ENCODE measurements at places on chromosomes 16 and 17. TPM values are rescaled to one million over a fixed set of nuclear protein-coding genes. Genes with fewer than 3 reads are reported as not detected.

DNA sequence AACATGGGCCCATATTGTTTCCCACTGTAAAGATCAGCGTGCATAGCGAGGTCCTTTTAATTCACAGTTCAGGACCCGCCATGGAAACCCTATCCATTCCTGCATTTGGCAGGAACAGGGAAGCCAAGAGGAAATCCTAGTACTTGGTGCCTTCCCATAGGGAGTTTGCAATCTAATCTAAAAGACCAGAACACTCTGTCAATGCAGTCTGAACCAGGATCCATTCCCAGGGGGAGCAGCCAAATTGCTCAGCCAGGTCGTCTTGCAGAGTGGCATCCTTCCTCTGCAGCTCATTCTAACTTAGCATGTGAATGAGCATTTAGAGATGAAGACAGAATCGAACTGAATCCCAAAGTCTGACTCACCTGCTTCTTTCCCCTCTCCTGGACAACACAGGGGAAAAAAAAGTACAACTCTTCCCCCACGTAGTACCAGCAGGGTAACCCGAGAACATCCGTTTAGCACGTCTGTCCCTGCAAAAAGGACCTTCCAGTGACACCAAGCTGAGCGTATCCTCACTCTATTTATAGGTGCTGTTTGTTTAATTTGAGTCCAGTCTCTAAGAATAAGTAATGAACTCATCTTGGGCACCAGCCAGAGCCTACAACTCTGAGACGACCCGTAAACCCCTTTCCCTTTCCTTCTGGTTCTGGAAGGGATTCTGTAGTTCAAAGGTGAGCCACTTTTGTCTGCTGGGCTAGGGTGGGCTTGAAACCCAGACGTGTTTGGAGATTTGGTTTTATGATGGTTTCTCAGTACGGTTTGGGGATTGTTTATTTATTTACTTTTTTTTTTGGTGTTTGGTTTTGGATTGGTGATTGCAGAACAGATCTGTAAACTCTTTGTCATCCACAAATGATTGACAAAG lies 74.5 kb downstream of the ERCC4 start:
- H3K27ac ChIP-seq = no peak overlapping the region
- no peaks in the 10 kb centered on the region for H3K27me3 ChIP-seq
- no peak overlapping the region for H3K4me3 ChIP-seq

- H3K36me3 ChIP-seq = no peaks in the 10 kb centered on the region
- no peak overlapping the region for H3K27ac ChIP-seq
- no peaks in the 10 kb centered on the region for H3K27me3 ChIP-seq
- DNase-seq = no peak
Measured at GRCh38 chr16:27383556-27384243, 18.3 kb upstream of the IL21R start.

GRCh38 chr16:1152123-1152638 lies 725 bp upstream of the CACNA1H start:
- H3K27ac ChIP-seq = no peak overlapping the region
- H3K36me3 ChIP-seq = no peaks in the 10 kb centered on the region
- H3K4me1 ChIP-seq = peaks cover 5% of the 10 kb centered on the region
- no peak overlapping the region for H3K4me3 ChIP-seq
- peak; percentile 64 for DNase-seq

GRCh38 chr17:41018541-41018940 lies 8.5 kb downstream of the KRTAP1-5 start:
- H3K4me1 ChIP-seq = no peaks in the 10 kb centered on the region
- no peak overlapping the region for H3K27ac ChIP-seq
- no peak for DNase-seq
- H3K36me3 ChIP-seq = no peaks in the 10 kb centered on the region
- H3K27me3 ChIP-seq = no peaks in the 10 kb centered on the region
- H3K4me3 ChIP-seq = no peak overlapping the region

GRCh38 chr17:65013613-65014391 lies 42.7 kb downstream of the GNA13 start:
- H3K4me1 ChIP-seq = peaks cover 3% of the 10 kb centered on the region
- H3K4me3 ChIP-seq = no peak overlapping the region
- no peak for DNase-seq
- H3K27me3 ChIP-seq = no peaks in the 10 kb centered on the region
- no peaks in the 10 kb centered on the region for H3K36me3 ChIP-seq

DNA sequence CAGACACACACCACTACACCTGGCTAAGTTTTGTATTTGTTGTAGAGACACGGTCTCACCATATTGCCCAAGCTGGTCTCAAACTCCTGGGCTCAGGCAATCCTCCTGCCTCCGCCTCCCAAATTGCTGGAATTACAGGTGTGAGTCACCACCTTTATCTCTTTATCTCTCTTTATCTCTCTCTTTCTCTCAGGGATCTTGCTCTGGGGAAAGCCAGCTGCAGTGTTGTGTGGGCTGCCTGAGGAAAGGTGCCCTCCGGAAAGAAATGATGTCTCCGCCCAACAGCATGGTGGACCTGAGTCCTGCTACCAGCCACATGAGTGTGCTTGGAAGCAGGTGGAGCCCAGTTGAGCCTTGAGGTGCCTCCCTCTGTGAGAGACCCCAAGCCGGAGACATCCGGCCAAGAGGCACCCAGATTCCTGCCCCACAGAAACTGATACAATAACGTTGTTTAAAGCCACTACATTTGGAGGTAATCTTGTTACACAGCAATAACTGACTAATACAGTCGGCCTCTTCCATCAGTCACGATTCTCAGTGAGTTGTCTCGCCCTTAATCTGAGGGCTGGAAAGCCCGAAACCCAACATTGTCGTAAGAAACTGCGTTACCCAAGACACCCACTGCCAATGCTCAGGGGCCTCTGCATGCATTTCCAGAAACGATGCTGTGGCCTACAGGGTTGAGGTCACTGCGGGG lies 68.0 kb upstream of the RPH3AL start:
- H3K36me3 ChIP-seq = no peaks in the 10 kb centered on the region
- no peaks in the 10 kb centered on the region for H3K27me3 ChIP-seq
- H3K27ac ChIP-seq = no peak overlapping the region
- no peak for DNase-seq
- H3K4me3 ChIP-seq = no peak overlapping the region

Gene HOXB7
- 45.4 TPM for total RNA-seq

DNA sequence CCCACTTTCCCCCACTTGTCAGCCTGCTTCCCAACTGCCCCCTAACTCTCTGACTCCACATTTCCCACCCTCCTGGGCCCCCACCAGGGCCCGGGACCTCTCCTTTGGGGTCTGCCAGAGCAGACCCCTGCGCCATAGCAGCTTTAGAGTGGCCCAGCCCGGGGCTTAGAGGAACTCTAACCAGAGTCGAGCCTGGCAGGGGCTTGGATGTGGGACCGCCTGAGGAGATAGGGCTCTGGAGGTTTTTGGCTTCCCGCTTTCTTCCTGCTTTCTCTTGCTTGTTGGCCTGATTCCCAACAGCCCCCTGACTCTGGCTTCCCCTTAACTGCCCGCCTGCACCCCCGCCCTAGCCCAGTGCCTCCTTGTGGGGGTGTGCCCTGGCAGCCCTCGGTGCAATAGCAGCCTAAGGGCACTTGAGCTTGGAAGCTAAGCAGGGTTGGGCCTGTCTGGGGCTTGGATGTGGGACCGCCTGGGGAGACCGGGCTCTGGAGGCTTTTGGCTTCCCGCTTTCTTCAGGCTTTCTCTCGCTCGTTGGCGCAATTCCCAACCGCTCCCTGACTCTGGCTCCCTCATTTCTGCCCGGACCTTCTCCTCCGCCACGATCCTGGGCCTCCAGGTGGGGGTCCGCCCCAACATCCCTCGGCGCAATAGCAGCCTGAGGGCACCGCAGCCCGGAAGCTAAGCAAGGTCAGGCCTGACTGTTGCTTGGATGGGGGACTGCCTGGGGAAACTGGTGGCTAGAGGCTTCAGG lies 2292.0 kb downstream of the TP53TG3F start:
- H3K27me3 ChIP-seq = no peaks in the 10 kb centered on the region
- H3K27ac ChIP-seq = no peak overlapping the region
- no peaks in the 10 kb centered on the region for H3K4me1 ChIP-seq

- H3K27me3 ChIP-seq = no peaks in the 10 kb centered on the region
- DNase-seq = no peak
- H3K36me3 ChIP-seq = no peaks in the 10 kb centered on the region
- H3K4me1 ChIP-seq = no peaks in the 10 kb centered on the region
Measured at GRCh38 chr16:12853972-12854371, 47.4 kb upstream of the SHISA9 start.

DNA sequence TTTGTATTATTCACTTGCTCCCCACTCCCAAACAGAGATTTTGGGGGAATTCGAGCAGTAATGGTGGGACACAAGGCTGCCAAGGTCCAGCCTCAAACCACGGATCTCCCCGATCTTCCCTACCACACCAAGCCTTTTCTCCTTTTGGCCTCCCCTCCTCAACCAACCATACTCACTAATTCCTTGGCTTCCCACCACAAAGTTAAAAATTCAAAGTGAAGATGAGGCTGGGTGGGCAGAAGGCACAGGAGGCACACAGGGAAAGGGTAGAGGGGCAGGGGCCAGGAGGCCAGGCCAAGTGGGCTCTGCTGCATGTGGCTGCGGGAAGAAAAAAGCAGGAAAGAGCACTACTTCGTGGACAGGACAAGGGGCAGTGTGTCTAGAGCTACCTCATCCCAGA lies 15.2 kb downstream of the HOXB4 start:
- peak overlapping the region; percentile 39 for H3K27ac ChIP-seq
- no peaks in the 10 kb centered on the region for H3K27me3 ChIP-seq
- H3K36me3 ChIP-seq = peaks cover 8% of the 10 kb centered on the region

Gene CBX2
- 3.5 TPM for total RNA-seq

Gene CBLN1
- 0.25 TPM for total RNA-seq

Gene CFAP97D1
- total RNA-seq = not detected

Gene SUZ12
- 23.5 TPM for total RNA-seq

DNA sequence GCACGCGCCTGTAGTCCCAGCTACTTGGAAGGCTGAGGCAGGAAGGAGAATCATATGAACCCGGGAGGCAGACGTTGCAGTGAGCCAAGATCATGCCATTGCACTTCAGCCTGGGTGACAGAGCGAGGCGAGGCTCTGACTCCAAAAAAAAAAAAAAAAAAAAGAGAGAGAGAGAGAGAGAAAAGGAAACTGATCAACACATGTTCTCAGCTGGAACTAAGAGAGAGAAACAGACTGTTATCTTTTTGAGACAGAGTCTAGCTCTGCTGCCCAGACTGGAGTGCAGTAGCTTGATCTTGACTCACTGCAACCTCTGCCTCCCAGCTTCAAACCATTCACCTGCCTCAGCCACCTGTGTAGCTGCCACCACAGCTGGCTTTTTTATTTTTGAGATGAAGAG lies 60.4 kb downstream of the STH start:
- peaks cover 5% of the 10 kb centered on the region for H3K36me3 ChIP-seq
- no peaks in the 10 kb centered on the region for H3K4me1 ChIP-seq
- no peak for DNase-seq
- H3K27me3 ChIP-seq = no peaks in the 10 kb centered on the region

GRCh38 chr16:17944345-17944744 lies 392.2 kb downstream of the NPIPA8 start:
- H3K4me3 ChIP-seq = no peak overlapping the region
- no peak for DNase-seq
- H3K27ac ChIP-seq = no peak overlapping the region
- no peaks in the 10 kb centered on the region for H3K36me3 ChIP-seq
- H3K4me1 ChIP-seq = no peaks in the 10 kb centered on the region

DNA sequence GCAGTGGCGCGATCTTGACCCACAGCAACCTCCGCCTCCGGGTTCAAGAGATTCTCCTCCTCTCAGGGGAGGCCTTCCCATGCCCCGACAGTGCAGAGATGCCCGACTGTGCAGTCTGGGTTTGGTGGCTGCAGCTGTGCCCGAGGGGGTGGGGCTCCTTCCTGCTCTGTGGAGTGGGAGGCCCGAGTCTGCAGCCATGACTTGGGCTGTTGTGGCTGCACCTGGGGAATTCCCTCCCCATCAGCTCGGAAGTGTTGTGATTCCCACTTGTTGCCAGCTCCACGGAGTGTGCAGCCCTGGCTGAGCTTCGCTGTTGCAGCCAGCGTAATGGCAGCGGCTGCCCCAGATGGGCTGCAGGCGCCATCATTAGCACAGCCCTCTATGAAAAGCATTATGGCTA lies 66.4 kb upstream of the SMIM36 start:
- peak overlapping the region; percentile 32 for H3K4me3 ChIP-seq
- H3K4me1 ChIP-seq = peaks cover 2% of the 10 kb centered on the region
- no peaks in the 10 kb centered on the region for H3K27me3 ChIP-seq
- H3K27ac ChIP-seq = no peak overlapping the region

DNA sequence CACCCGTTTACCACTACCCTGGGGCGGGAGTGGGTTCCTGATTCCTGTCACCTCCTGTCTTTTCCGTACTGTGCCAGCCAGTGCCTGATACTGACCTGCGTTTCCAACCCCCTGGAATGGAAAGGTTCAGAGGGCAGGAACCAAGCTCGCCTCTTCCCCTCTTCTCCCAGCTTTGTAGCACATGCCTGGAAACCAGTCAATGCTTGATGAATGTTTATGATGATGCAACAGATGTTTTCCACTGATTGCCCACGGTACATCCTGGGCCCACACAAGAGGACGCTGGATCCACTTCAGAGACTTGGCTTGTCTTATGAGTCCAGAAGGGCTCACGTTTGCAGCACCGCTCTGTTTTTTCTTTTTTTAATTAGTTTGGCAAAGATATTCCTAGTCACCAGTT lies 262.0 kb downstream of the CPPED1 start:
- no peak overlapping the region for H3K4me3 ChIP-seq
- H3K27me3 ChIP-seq = no peaks in the 10 kb centered on the region
- DNase-seq = no peak

Gene CDYL2
- 27.3 TPM for total RNA-seq
